ENCODE measurements at places on chromosomes 1 and 21.

- no peak for DNase-seq
Measured at GRCh38 chr1:208030288-208031091, 119.6 kb upstream of the CD34 start.

GRCh38 chr1:55833529-55834091 is 618.4 kb upstream of the USP24 start:
- no peak for DNase-seq

- DNase-seq: no peak
Measured at GRCh38 chr1:172414331-172414730, 6.2 kb upstream of the C1orf105 start.

DNA sequence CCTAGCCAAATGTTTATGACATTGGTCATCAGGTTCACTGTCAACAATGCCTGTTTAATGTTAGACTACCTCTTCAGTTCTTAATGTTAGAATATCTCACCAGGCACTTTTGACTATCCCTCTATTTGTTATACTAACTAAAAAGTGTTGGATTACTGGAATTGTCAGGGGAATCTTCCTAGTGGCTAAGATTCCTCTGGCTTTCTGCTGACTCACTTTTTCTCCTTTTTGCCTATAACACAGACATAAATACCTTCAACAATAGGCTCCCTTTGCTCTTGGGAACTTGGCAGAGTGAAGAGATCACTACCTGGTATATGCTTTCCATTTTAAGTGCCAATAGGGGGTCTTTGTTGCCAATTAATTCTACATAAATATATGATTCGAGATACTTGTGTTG is 68.5 kb downstream of the TMEM200B start:
- no peak for DNase-seq

DNA sequence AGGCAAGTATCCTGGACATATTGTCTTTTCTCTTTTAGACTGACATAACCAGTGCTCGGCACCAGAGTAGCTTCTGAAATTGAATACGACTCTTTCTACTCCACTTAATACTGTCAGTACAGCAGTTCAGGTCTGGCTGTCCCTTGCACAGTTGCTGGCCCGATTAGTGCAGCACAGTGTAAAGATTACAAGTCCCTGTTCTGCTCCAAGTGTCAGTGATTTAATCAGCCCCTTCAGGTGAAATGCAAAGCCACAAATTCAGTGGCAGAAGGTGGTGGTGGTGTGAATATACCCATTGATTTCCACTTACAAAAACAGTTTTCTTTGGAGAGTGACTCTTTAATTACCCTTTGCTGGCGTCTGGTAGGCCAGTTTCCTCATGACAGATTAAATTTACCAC is 545.4 kb downstream of the ADGRL2 start:
- DNase-seq: no peak

GRCh38 chr1:26291939-26292338 is 12.1 kb downstream of the SH3BGRL3 start:
- no peak for DNase-seq

DNA sequence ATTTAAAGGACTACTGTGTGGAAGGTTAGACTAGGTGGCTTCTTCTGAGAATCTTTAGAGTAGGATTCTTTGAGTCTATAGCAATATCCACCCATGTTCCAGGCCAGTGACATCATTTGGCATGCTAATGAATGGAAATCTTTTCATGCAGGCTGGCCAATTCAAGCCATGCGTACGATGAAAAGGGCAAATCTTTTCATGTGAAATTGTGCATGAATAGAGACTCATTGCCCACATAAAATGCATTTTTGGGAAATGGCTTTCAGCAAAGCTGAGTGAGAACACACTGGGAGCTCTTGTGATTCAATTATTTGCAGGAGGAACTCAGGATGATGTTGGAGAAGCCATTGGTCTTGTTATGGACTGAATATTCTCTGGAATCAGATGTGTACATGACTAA is 324.9 kb upstream of the DAB1 start:
- DNase-seq: no peak

DNA sequence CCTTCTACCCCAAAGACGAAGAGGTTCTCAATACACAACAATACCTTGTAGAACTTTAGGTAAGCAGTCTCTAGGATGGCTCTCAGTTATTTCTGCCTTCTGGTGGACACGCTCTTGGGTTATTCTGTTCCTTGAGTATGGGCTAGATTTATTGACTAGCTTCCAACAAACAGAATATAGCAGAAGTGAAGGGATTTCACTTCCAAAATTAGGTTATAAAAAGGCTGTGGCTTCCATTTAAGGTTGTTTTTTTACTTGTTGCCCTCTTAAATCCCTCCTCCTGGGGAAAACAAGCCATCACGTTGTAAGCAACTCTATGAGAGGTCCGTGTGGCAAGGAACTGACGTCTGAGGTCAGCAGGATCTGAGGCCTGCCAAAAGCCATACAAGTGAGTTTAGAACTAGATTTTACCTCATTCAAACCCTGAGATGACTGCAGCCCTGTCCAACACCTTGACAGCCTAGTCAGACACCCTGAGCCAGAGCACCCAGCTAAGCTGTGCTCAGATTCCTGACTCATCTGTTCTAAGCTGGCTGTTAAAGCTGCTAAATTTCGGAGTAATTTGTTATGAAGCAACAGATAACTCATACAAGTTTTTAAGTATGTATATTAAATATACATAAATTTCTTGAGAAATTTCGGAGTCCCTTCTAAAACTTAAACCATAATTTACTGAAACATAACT is 12.7 kb downstream of the SSX2IP start:
- DNase-seq: no peak

DNA sequence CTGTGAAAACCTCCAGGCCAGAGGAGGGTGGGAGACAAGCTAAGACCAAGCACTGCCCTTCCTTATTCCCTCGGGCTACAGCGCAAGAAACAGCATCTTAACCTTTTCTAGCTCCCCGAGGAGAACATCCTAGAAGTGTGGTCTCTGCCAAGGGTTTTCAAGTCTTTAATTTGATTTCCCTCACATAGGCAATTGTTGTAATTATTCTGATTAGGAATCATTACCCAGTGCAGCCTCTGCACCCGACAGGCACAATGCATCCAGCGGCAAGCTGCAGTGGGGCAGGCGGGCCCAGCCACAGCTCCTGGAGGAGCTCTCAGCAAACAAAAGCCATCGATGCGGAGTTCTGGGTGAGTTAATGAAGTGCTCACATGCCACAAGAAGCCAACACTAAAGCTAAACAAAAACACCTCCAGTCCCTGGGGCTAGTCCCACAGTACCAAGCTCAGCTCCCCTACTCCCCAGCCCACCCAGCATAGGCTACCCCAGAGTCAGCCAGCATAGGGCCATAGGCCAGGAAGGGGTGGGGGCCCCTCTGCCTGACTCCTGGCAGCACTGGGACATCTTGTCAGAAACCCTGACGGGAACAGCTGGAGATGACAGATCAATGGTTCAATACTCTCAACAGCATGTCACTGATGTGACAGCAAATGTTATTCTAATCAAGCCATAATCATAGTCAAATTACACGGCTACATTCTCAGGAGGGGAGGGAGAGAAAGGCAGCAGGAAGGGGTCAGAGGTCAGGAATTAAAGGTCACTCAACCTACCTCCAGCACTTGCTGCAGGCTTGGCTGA is 42.5 kb downstream of the ERI3 start:
- no peak for DNase-seq

GRCh38 chr21:38751379-38752050 is 54.2 kb upstream of the ETS2 start:
- DNase-seq: no peak

GRCh38 chr1:47839433-47839760 is 157.8 kb downstream of the TRABD2B start:
- DNase-seq: no peak

GRCh38 chr1:1876335-1876930 is 14.5 kb downstream of the GNB1 start:
- DNase-seq: no peak

DNA sequence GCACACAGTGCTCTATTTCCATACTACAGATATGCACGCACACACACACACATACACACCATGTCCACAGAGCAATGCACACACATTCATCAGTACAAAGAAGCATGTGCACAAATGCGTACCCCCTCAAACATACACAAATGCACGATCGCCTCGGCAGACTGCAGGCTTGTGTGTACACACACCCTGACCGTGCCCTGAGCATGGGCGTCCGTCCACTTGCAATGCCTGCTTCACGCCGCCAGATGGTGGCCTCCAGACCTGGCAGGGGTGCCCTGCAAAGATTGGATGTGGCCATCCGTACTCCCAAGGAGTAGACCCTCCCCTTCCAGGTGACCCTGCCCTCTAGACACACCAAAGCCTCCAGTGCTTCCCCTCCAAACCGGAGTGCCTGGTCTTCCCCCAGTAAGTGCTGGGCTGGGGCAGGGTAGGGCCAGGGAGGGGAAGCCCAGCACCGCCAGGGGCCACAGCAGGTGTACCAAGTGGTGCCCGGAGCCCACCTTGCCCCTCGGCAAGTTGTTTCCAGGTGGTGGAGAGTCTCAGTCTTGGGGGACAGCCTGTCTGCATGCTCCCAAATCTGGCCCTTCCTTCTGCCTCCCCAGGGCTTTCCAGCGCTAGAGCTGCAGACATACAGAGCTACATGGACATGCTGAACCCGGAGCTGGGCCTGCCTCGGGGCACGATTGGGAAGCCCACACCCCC is 20.6 kb downstream of the ESPN start:
- peak; percentile 62 for DNase-seq

- no peak for DNase-seq
Measured at GRCh38 chr1:200386416-200386815, 23.4 kb downstream of the ZNF281 start.

- DNase-seq: no peak
Measured at GRCh38 chr1:106975944-106976343, 80.5 kb upstream of the PRMT6 start.

DNA sequence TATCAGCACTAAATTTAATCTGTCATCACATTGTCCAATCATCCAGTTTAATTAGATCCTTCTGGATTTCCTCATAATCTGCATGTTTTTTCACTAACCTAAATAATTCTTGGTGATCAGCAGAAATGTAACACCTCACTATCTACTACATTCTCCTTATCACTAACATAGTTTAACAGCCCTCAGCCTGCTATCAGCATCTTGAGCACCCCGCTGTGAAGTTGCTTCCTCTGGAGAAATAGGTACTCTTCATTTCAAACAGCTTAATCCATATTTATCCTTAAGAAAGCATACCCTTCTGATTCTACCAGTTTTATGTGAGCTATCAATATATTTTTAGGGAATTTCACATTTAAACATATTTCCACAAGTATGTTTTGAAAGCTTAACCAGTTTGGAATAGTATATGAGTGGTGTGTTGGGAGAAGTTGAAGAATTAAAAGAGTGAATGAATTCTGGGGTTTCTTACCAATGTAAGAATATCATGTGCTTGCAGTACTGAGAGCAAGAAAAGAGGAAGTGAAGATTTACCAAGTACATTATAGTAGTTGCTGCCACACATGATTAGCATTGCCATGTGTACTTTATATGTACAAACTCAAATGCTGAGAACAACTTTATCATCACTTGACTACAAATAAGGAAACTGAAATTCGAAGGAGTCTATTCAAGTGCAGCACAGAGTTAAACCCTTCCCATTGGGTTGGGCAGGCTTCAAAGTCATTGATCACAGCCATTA is 771.1 kb upstream of the ADGRL4 start:
- DNase-seq: no peak

DNA sequence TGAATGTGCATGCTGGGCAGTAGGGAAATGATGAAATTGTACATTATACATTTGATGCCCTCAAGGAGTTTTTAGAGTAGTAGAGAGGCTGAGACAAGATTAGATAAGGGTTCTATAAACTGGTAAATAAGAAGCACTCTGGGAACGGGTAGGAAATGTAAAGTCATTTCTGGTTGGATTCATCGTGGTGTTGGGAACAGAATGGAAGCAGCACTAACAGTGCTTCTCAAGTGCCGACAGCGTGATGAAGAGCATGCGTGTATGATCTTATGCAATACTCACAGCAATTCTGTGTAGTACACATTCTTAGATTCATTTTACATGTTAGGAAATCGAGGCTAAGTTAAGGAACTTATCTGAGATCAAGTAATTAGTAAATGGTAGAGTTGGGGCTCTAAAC is 45.9 kb downstream of the GPR88 start:
- no peak for DNase-seq

DNA sequence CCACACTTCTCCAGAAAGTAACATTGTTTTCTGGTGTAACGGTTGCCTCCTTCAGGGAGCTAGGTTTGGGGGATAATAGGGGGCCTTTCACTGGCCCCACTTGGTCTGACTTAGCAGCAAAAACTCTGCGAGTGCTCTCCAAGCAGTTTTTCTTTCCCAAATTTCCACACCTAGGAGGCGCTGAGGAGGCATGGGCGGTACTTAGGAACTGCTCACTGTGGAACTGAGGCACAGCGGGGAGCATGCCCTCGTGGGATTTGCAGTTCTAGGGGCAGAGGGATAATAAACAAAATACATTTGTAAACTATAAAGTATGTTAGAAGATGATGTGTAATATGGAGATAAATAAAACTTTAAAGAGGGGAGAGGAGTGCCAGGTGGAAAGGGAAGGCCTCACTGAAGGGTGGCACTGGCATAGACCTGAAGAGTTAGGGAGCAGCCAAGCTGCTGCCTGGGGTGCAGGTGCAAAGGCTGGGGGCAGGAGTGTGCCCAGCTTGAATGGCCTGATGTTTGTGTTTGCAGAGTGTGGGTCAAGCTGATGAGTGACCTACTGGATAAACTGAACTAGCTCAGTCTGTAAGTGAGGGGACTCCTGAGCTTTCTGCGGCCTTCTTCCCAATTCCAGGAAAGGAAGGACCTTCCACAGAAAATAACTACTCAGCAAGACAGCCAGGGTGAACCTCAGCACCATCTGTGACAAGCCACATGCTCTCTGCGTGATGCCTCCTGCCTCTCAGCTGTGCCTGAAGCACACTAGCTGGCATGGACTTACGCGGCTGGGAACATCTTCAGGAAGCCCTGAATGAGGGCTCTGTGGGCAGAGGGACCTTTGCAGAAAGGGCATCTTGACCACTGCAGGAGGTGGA is 1.9 kb downstream of the EPHX1 start:
- no peak for DNase-seq

DNA sequence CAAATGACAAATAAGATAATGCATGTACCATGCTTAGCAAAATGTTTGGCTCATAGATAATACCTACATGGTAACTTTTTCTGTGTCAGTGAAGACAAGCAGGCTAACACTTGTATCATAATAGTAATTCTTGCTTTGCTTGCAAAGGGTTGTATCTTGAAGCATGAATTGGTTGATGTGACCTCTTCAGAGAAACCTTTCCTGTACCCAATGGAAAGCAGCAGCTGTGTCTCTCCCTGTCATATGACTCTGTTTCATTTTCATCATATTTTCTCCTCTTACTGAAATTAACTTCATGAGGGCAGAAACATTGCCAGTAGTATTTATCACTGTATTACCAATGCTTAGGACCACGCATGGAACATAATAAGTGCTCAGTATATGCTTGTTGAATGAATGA is 4.4 kb downstream of the SH2D1B start:
- no peak for DNase-seq
